ENCODE measurements at places on chromosomes 7 and 10.
A peak's percentile ranks its signal among the peaks of the same experiment; 100 is the strongest.

- no peak for DNase-seq
Observed at GRCh38 chr7:80999100-80999499, 80.2 kb upstream of the SEMA3C start.

GRCh38 chr7:28641752-28642545 lies 229.6 kb downstream of the CREB5 start:
- DNase-seq, result no peak

- DNase-seq, result no peak
Observed at GRCh38 chr10:86744067-86744725, 12.2 kb upstream of the BMPR1A start.

DNA sequence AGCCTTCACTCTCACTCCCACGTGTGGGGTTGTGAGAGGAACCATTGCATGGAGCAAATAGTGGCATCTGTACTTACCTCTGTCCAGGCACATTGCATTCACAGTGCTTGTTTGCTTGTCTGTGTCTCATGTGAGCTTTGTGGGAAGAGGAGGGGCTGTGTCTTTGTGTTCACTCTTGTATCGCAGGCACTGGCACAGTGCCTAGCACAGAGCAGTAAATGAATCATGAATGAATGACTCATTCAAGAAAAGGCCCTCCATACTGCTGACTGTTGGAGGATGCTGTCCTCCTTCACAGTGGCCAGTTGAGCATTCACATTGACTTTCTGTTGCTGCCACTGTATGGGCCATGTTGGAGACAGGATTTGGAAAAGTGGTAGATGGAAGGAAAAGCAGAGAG lies 125.3 kb downstream of the SORCS3 start:
- no peak for DNase-seq

GRCh38 chr7:17512181-17512675 lies 213.8 kb downstream of the AHR start:
- no peak for DNase-seq

DNA sequence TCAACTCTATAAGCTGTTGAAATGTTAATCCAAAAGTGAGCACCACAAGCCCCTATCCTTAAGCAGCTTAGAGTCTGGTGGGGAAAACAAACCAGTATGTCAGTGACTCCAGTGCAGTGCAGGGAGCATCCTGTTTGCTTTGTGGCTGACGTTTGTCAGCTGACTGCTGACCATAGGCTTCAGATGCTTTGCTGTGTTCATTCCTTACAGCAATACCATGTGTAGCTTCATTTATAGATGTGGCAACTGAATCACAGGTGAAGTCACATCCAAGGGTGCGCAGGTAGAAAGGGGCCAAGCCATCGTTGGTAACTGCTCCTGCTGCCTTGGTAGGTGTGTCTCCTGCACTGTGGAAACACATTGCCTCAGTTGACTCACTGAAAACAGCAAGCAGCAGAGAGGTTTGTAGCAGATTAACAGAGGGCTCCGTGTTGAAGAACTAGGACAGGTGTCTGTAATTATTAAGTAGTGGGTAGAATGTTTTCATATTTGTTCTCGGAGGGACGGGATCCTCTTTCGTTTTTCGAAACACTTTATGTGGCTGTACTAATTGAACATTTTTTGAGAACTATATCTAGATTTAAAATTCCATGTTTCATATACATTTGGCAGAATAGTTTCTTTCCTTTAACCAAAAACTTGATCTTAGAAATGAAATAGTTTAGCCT lies 2.0 kb downstream of the INSIG1 start:
- DNase-seq, result peak; percentile 21

GRCh38 chr10:69577268-69578232 lies 4.3 kb upstream of the NEUROG3 start:
- no peak for DNase-seq

DNA sequence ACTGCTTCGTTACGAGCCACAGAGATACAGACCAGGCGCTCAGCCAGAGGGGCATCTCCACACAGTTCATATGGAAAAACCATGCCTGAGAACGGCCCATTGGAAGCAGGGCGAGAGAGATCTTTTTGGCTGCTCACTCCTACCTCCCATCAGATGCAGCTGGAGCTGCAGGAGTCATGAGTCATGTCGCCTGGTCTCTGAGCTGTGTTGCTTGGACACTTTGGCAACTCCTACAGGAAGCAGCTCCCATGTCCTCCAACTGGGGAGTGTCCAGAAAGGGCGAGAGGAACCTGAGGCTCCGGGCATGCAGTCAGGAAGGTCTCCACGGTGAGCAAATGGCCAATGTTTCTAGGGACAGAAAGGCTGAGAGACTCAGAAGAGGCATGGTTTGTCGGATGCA lies 24.9 kb downstream of the INSIG1 start:
- DNase-seq, result peak; percentile 33

DNA sequence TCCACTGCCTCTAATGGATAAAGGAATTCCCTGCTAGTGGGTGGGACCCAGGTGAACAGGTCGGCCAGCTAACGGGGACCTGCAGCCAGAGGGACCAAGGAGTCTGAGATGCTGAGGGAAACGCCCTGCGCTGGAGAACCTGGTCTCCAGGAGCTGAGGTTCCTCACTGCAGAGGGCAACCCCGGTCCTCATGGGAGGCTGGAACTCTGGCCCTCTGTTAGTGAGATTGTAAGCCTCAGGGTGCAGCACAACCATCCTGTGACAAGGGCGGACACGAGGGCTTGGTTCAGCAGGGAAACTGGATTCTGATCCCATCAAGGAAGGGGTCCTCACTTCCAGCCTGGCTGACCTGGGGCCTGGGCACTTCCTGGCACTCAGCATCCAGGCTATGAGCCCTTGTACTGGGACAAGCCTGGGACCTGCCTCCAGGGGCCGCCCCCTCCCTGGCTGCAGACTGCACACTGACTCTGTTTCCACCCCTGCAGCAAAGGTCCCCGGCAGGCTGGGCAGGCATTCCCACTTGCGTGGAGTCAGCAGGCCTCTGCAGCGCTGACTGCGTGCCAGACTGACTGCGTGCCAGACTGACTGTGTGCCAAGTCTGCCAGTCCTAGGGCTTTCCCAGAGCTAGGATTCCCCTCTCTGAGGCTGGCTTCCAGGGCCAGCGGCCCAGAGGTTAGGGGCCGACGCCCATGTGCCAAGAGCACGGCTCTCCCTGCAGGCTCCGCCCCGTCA lies 143.2 kb downstream of the MAPK8 start:
- DNase-seq, result peak; percentile 11

Data from GM03348 (cell line).